AG10803 (cell line): ENCODE measurements at places on chromosomes 7 and 10.

DNA sequence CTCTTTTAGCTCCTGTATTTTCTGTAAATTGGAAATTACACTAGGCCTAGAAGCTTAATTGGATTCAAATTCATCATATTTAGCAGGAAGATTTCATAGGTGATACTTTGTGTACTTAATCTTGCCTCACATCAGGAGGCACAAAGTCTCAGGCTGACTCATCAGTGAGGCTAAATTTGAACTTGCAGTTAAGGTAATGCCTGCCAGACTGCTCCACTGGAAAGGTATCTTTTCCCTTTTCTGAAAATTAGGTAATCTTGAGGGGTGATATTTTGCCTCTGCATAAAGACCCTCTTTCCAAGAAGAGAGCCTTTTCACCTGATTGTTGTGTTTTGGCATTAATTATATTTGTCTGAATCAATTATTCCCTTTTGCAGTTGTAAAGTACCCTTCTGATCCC is 14.6 kb downstream of the PPIA start:
- no peak for DNase-seq

- peak; percentile 25 for DNase-seq
These were observed 94.9 kb downstream of the CPXM2 start for GRCh38 chr10:123796736-123797135.

DNA sequence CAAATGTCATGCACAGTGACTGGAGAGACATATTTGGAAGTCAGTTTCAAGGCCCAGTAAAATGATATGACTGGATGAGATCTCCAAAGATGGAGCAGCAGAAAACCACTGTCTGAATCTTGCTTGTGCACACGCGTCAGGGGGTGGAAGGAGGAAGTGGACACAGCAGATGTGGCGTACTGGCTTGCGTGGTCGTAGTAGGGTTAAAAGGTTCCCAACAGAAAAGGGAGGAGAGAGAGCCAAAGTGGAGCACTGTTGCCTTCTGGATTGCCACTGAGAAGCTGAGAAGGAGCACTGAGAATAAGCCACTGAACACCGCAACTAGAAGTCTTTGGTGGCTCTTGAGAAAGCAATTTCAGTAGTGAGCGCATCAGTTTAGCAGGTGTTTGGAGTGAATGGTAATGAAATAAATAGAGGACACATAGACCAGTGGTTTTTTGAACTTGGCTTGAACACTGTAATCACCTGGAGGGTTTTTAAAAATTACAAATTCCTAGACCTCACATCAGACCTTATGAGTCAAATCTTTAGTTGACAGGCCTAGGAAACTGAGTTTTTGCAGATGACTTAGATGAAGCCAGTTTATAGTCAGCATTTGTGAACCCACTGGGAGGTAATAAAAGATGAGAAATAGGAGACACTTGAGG is 227.3 kb downstream of the PTEN start:
- no peak for DNase-seq

- peak; percentile 63 for DNase-seq
These were observed 11.6 kb downstream of the PDLIM1 start for GRCh38 chr10:95279042-95279820.

DNA sequence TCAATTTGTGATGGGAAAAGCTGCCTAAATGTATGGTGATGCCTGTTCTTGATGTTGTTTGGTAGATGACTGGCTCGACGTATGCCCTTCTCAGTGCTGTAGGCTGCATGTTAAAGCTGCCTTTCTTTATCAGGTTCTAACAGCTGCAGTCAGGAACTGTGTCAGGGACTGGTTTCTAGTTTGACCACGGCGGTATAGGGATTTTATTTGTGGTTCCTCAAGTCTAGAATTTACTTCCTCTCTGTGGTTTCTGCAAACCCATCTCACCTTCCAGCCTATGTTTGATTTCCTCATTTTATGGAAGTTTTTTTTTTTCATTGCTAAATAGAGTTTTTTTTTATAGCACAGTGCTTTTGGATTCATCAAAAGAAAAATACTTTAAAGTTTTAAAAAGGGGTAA is 26.5 kb downstream of the LMTK2 start:
- peak; percentile 12 for DNase-seq

- no peak for DNase-seq
These were observed 48.7 kb downstream of the TPK1 start for GRCh38 chr7:144787127-144787526.

DNA sequence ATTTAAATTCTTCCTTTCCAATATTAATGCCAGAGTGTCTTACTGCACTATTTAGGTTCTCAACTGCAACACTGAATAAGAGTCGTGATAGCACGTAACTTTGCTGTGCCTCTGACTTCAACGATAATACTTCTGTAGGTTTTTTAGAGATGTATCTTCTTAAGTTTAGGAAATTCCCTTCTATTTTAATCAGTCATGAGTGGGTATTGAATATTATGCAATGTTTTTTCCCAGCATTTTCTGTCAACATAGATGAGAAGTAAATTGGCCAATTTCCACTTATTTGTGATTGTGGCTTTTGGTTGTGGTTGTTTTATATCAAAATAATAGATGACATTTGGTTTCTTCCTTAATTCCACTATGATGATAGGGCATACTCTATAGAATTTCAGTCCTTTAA is 6.7 kb upstream of the STK17A start:
- DNase-seq: no peak

GRCh38 chr7:137755846-137756651 is 90.7 kb downstream of the DGKI start:
- DNase-seq: peak; percentile 47

DNA sequence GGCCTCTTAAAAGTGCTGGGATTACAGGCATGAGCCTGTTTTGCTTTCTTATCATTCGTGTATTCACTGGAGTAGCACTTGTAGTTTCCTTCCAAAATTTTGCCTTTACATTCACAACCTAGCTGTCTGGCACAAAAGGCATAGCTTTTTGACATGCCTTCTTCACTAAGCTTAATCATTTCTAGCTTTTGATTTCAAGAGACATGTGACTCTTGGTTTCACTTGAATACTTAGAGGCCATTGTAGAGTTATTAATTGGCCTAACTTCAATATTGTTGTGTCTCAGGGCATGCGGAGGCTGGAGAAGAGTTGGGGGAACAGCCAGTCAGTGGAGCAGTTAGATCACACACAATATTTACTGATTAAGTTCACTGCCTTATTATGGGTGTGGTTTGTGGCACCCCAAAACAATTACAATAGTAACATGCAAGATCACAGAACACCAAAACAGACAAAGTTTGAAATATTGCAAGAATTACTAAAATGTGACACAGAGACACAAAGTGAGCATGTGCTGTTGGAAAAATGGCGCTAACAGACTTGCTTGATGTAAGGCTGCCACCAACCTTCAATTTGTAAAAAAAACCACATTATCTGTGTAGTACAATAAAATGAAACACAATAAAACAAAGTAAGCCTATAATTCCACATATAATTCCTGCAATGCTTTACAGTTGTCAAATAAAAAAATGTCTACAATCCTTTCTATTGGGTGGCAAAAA is 43.1 kb downstream of the BRAF start:
- DNase-seq: no peak

DNA sequence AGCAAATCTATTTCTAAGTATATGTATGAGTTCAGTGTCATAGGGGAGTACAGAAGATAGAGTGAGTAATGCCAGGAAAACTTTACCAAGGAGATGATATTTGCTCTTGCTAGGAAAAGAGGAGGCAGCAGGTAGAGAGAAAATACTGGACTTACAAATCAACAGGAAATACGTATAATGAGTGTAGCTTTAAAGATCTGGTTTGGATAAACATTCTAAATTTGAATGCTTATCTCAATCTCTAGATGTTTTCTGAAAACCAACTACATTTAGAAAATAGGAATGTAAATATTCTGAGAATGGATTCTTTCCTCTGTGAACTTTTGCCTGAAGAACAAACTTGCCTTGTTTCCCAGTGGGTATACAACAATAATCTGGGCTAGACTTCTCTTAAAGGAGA is 46.9 kb upstream of the GNAI1 start:
- DNase-seq: peak; percentile 17

DNA sequence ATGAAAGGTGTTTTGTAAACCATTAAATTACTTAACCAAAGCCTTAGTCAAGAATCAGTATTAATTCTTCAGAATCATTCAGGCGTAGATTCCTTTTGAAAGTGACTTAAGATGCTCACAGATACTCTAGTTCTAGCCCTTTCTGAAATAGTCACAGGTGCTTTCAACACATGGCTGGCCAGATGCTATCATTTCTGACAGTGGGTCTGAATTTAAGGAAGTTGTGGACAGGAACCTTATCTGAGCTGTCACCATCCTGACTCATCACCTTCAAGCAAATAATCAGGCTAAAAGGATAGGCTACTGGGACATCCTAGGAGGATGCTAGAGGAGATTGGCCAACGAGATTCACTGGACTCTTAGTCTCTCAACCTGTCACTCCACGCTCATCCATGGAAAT is 501.5 kb downstream of the LRMDA start:
- no peak for DNase-seq

GRCh38 chr10:106467506-106467905 is 697.0 kb downstream of the SORCS1 start:
- DNase-seq: no peak

GRCh38 chr10:99996671-99997648 is 12.8 kb downstream of the DNMBP start:
- peak; percentile 20 for DNase-seq

DNA sequence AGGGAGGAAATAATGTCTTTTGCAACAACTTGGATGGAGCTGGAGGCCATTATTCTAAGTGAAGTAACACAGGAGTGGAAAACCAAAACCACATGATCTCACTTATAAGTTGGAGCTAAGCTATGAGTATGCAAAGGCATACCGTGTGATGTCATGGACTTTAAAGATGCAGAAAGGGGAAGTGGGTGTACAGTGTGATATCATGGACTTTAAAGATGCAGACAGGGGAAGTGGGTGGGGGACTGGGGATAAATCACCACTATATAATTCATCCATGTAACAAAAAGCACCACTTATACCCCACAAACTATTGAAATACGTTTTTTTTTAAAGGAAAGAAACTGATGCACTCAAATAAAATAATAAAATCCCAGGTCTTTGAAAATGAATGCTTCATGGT is 29.5 kb downstream of the LYZL2 start:
- DNase-seq: no peak

DNA sequence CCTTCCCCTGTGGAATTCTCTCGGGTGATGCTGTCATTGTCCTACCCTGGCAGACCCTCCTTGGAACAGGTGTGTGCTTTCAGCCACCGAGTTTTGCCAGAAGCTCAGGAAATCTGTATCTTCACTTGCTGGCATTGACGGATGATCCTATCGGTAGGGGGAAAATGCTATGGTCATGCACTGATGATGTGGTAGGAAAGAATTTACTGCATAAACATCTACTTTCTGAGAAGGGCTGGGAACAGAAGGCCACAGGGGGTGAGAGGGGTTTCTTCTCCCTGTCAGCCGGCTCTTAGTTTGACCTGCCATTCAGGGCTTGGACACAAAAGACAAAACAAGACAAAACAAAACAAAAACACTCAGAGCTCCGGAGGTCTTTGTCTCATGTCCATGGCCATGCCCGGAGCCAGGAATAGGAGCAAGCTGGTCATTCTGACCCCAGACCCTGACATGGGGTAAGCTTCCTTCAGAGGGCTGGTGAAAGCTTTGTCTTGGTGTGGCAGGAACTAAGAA is 43.6 kb upstream of the CARD11 start:
- DNase-seq: no peak

- DNase-seq: peak; percentile 80
These were observed 185.7 kb upstream of the AUTS2 start for GRCh38 chr7:69412331-69413146.

DNA sequence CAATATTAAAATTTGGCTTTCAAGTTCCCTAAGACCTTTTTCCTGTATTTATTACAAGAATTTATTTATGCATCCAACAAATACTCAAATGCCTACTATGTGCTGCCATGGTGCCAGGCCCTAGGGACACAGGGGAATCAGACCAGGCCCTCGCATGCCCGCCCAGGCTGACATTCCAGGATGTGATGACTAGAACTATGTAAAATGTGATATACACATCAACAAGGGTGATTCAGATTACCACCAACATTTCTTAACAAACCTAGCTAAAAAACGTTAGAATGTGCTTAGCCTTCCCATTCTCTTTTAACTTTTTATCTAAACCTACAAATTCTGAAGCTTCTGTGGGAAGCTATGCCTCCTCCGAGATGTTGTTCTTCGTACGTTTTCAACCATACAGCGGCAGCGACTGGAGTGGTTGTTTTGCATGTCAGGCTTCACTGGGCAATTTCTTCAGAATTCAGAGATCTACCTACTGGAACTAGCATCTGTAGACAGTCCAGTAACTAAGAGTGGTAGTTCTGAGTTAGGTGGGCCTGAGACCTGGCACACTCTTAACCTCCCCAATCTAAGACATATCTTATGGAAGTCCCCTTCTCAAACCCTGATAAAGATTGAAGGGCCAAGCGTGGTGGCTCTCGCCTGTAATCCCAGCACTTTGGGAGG is 22.1 kb downstream of the GNA12 start:
- peak; percentile 90 for DNase-seq

GRCh38 chr10:132612571-132613504 is 75.3 kb downstream of the INPP5A start:
- DNase-seq: no peak
